ENCODE measurements at places on chromosomes 3 and 15.

GRCh38 chr3:187005827-187006481, 75.6 kb downstream of the ST6GAL1 start:
- no peak for ATAC-seq

GRCh38 chr15:51094606-51095569, at the start of gene TNFAIP8L3:
TSS of gene TNFAIP8L3 (minus strand) at chr15:51094906. CDS start at chr15:51094595, 311 bp downstream.
- no peak for ATAC-seq

GRCh38 chr3:107681396-107681795, 158.6 kb downstream of the BBX start:
- ATAC-seq = no peak

DNA sequence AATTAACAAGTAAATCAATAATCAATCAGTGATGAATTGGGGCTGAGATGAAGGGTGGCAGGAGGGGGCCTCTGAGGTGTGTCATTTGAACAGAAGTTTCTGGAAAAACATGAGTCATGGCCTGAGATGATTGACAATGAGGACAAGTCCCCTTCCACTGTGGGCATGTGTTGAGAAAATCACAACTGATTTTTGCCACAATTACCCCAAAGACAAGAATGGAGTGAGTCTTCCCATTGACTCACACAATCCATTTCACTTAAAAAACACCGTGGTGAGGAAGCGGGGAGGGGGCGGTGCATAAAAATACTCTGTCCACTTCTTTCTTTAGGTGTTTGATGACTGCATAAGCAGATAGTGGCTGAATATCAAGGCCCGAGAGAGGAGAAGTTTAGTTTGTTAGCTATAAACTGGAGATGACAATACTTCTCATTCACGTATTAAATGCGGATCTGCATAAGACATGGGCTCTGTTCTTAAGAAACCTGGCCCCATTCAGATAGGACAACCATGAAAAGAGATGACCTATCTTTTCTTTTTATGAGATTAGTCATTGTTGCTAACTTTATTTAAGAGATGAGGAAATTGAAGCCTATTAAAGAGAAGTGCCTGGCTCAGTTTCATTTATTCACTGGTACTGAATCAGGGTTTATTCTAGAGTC, 34.7 kb downstream of the SHC4 start:
- peak; percentile 62 for ATAC-seq

DNA sequence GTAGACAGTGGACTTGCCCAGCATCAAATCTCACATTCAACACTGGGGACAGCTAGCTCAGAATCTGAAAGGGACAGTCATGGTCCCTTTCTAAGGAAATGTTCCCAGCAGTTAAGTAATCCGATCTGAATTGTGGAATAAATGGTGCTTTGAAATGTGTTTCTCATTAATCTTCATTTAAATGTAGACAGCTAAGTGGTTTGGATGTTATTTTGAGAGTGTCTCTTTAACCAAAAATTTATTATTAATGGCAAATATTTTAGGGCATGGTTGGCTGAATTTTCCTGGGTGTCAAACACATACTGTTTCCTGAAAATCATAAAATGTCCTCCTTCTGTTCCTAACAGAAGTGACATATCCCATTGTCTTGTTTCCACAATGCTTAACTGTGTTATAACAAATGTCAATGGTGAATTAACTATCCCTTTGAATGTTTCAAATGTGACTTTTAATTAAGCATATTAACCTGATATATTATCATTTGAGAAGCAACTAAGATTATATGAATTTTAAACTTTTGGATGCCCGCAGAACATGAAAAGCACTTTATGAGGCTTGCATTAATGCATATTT, 210.8 kb downstream of the CHST2 start:
- no peak for ATAC-seq

- ATAC-seq = no peak
Observed at GRCh38 chr3:170473358-170473757, 54.7 kb downstream of the CLDN11 start.

- no peak for ATAC-seq
Observed at GRCh38 chr3:143083781-143084180, 35.8 kb upstream of the CHST2 start.
